ENCODE measurements at places on chromosomes 1 and 21. TPM values are rescaled to one million over a fixed set of nuclear protein-coding genes. Genes with fewer than 3 reads are reported as not detected.

LMX1A gene
- not detected for total RNA-seq

SLC35F3 gene
- 6.1 TPM for total RNA-seq

DHDDS gene
- 35.4 TPM for total RNA-seq

WNT4 gene
- 0.83 TPM for total RNA-seq

MYOG gene
- not detected for total RNA-seq

GBP1 gene
- 6.0 TPM for total RNA-seq

CRABP2 gene
- 142 TPM for total RNA-seq

RNF186 gene
- total RNA-seq: not detected

GBP3 gene
- 17.7 TPM for total RNA-seq

SYPL2 gene
- total RNA-seq: 0.28 TPM

F13B gene
- total RNA-seq: not detected

- H3K4me1 ChIP-seq: peaks cover 11% of the 10 kb centered on the region
- H3K4me3 ChIP-seq: no peak overlapping the region
- H3K27ac ChIP-seq: no peak overlapping the region
- peaks cover 7% of the 10 kb centered on the region for H3K36me3 ChIP-seq
These were observed 41.2 kb downstream of the NME7 start for GRCh38 chr1:169326261-169326955.

DNA sequence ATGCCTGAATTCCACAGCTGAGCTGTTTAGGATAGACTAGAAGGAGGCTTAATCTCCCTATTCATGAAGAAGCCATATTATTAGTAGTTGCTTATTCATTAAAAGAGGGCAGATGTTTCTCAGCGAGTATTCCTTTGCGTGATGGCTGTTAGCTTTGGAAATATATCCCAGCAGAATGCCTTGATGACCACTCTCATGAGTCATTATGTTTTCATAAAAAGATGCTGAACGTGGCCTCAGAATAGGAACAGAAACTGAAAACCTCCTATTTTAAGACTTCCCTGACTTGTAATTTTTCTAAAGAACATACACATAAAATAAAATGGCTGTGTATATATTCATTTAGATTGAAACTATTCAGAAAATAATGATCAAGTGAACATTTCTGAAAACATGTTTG lies 9.6 kb upstream of the PLA2G4A start:
- no peak overlapping the region for H3K27ac ChIP-seq
- H3K36me3 ChIP-seq: no peaks in the 10 kb centered on the region
- no peaks in the 10 kb centered on the region for H3K27me3 ChIP-seq

DNA sequence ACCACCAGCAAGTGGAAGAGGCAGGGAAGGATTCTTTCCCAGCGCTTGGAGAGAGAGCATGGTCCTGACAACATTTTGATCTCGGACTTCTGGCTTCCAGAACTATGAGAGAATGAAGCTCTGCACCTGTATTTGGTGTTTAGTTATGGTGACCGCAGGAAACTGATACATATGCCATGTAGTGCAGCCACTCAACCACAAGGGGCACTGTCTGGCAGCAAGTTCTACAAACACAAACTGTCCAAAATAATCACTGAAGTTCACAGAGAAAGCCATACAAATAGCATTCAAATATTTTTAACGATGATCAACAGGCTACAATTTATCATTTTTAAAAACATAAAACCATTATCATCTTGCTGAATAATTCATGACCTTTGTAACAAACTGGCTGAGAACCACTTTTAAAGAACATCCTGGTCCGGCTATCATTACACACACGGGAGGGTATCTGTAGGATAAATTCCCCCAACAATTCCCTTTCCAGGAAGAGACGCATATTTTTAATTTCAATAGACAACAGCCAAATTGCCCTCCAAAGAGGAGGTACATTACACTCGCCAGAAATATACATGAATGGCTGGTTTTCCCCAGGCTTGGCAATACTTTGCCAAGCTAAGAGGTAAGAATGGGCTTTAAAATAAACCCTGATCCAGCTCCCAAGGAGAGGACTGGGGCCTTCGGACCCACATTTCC lies 9.2 kb upstream of the CBR3 start:
- peaks cover 15% of the 10 kb centered on the region for H3K4me1 ChIP-seq
- DNase-seq: peak; percentile 37
- H3K27ac ChIP-seq: peak overlapping the region; percentile 89
- no peak overlapping the region for H3K4me3 ChIP-seq
- H3K36me3 ChIP-seq: no peaks in the 10 kb centered on the region

GRCh38 chr1:174309490-174309889 lies 138.3 kb upstream of the GPR52 start:
- H3K27ac ChIP-seq: no peak overlapping the region
- no peaks in the 10 kb centered on the region for H3K4me1 ChIP-seq
- H3K4me3 ChIP-seq: no peak overlapping the region
- no peaks in the 10 kb centered on the region for H3K27me3 ChIP-seq

GRCh38 chr21:34845521-34846451 lies 177.0 kb downstream of the CLIC6 start:
- H3K27ac ChIP-seq: peak overlapping the region; percentile 89
- peaks cover 68% of the 10 kb centered on the region for H3K4me1 ChIP-seq
- H3K27me3 ChIP-seq: no peaks in the 10 kb centered on the region
- H3K36me3 ChIP-seq: peaks cover 22% of the 10 kb centered on the region
- H3K4me3 ChIP-seq: peak overlapping the region; percentile 19

DNA sequence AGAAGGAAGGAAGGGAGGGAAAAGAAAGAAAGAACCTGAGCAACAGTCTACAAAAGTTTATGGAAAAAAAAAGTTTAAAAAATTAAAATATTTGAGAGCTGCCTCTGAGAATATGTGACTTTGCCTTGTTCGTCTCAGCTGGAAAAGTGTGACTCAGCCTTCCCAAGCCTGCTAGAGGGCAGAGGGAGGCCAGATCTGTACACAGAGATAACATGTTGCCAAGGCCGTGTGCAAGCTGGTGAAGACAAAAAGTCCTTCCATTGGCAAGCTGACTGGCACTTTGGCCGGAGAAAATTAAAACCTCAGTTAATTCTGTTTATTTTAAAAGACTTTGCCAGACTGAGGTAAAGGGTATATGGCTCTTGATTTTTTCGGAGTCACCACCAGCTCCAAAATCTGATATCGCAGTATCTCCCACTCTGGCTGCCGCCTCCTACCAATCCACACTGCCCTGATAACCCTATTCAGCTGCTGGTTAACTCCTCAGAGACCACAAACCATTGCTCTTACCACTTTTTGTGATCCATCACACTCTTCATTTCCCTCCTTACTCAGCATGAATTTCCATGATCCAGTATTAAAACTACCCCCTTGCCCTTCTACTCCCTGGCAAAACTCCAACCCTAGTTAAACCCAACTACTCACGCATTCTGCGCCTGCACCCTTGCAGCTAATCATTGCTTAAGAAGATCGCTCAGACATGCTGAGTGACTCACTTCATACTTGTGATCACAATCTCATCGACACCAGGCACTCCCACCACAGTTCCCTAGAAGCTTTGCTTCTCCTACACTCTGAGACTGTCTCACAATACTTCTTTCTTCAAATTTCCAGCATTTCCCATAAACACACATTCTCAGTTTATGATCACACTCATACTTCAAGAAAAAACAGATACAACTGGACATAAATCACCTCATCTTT lies 5.7 kb upstream of the PPP1R15B start:
- no peaks in the 10 kb centered on the region for H3K27me3 ChIP-seq
- H3K4me3 ChIP-seq: peak overlapping the region; percentile 51
- H3K27ac ChIP-seq: peak overlapping the region; percentile 98
- peak; percentile 77 for DNase-seq

- H3K27me3 ChIP-seq: no peaks in the 10 kb centered on the region
- H3K4me3 ChIP-seq: no peak overlapping the region
- no peaks in the 10 kb centered on the region for H3K36me3 ChIP-seq
These were observed 61.3 kb downstream of the RAP1GAP start for GRCh38 chr1:21607549-21608529.

DNA sequence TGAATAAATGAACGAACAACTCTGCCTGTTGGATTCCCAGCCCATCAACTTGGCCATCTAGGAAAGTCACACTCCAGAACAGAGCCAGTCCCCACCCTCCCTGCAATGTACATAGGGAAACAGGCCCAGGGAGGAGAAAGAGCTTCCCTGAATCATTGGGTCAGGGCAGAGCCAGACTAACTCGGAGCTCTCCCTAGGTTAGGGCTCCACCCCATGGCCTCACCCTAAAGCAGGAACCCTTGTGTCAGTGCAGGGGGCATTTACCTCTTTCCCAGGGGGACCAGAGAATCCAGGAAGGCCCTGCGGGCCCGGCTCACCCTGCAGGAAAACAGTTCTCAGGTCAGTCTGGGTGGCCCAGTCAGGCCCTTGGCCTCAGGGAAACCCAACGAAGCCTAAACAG lies 11.6 kb downstream of the COL9A2 start:
- H3K4me3 ChIP-seq: peak overlapping the region; percentile 25
- peaks cover 30% of the 10 kb centered on the region for H3K4me1 ChIP-seq
- DNase-seq: peak; percentile 78
- no peaks in the 10 kb centered on the region for H3K36me3 ChIP-seq

DNA sequence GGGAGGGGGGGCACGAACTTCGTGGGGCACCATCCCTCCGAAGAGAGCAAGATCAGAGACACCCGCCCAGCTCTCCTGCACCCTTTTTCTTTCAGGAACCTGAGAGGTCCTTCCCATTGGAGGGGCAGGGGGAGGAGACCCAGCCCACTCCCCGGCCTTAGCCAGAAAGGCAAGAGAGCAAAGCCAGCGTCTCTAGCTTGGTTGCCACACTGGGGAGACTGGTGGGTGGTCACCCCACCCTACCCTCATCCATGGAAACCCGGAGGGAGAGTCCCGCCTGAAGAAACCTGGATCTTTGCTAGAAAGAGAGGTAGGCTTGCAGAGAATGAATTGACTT lies 246 bp downstream of the ATP2B4 start:
- H3K4me3 ChIP-seq: peak overlapping the region; percentile 72
- H3K36me3 ChIP-seq: no peaks in the 10 kb centered on the region
- H3K27ac ChIP-seq: peak overlapping the region; percentile 62
- peak; percentile 43 for DNase-seq
- H3K27me3 ChIP-seq: no peaks in the 10 kb centered on the region
- H3K4me1 ChIP-seq: peaks cover 45% of the 10 kb centered on the region

DNA sequence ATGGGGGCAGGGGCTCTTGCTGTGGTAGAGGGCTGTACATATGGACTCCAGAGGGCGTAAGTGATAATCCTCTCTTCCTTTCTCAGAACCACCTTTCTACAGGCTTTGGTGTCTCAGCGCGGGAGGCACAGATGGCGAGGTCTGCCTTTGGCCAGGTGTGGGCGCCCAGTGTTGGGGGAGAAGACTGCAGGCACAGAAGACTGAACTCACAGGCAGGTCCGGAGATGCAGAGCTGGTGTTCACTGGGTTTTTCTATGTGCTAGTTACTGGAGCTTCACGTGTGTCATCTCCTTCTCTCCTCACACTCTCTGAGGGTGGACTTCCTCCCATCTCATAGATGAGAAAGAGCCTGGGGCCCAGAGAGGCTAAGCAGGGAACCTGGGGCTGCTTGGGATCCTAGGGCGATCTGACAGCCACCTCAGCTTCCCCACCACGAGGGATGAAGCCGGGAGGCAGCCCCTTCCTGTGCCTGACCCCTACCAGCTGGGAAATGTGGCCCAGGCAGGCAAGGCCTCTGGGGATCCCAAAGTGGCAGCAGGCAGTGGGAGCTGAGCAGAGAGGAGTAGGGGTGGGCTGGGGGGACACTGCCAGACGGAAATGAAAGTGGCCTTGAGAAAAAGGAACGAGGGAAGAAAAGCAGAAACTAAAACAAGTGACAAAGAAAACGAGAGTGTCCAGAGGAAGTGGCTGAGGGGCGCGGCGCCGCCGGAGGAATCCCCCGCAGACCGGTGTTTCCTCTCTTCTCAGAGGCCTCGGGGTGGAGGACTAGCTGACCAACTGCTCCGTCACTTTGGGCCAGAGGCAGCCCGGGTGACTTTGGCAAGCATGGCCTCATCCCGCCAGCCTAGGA lies 191.6 kb downstream of the HIVEP3 start:
- DNase-seq: no peak
- H3K27me3 ChIP-seq: no peaks in the 10 kb centered on the region
- H3K36me3 ChIP-seq: no peaks in the 10 kb centered on the region
- no peaks in the 10 kb centered on the region for H3K4me1 ChIP-seq

GRCh38 chr1:203289281-203289981 lies 15.9 kb upstream of the BTG2 start:
- H3K4me3 ChIP-seq: no peak overlapping the region
- no peak for DNase-seq
- no peak overlapping the region for H3K27ac ChIP-seq
- no peaks in the 10 kb centered on the region for H3K36me3 ChIP-seq
- no peaks in the 10 kb centered on the region for H3K4me1 ChIP-seq
- peaks cover 23% of the 10 kb centered on the region for H3K27me3 ChIP-seq

- no peaks in the 10 kb centered on the region for H3K36me3 ChIP-seq
- no peak overlapping the region for H3K27ac ChIP-seq
- no peak for DNase-seq
- H3K27me3 ChIP-seq: no peaks in the 10 kb centered on the region
These were observed 36.7 kb upstream of the IGSF3 start for GRCh38 chr1:116704278-116704677.

- H3K4me1 ChIP-seq: no peaks in the 10 kb centered on the region
- no peak for DNase-seq
- no peak overlapping the region for H3K27ac ChIP-seq
- H3K36me3 ChIP-seq: no peaks in the 10 kb centered on the region
- H3K4me3 ChIP-seq: no peak overlapping the region
- no peaks in the 10 kb centered on the region for H3K27me3 ChIP-seq
These were observed 270.2 kb downstream of the TBX15 start for GRCh38 chr1:118717893-118718292.

GRCh38 chr1:248751635-248752034 lies 3.9 kb downstream of the LYPD8 start:
- no peak overlapping the region for H3K4me3 ChIP-seq
- H3K27me3 ChIP-seq: no peaks in the 10 kb centered on the region
- no peak for DNase-seq
- H3K36me3 ChIP-seq: no peaks in the 10 kb centered on the region
- no peak overlapping the region for H3K27ac ChIP-seq

DNA sequence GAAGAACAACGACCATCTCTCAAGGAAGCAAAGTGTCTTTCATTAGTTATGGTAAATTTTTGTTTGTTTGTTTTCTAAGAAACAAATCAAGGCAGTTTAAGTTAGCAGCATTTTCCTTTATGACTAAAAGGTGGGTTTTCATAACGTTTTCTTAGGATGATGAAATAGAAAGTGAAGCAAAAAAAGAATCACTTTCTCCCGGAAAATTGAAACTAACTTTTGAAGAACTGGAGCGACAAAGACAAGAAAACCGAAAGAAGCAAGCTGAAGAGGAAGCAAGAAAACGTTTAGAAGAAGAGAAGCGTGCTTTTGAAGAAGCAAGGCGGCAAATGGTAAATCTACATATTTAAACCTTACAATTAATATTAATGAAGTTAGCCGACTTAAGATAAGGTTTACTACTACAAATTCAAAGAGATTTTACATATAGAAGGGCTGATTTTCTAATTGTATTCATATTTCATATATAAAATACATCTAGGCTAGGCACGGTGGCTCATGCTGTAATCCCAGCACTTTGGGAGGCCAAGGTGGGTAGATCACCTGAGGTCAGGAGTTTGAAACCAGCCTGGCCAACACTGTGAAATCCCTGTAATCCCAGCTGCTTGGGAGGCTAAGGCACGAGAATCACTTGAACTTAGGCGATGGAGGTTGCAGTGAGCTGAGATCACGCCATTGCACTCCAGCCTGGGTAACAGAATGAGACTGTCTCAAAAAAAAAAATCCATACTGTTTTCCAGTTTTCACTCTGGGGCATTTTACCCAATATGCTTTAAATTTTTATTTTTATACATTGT lies 38.3 kb downstream of the NEXN start:
- no peak for DNase-seq
- H3K27ac ChIP-seq: no peak overlapping the region
- no peaks in the 10 kb centered on the region for H3K4me1 ChIP-seq
- no peaks in the 10 kb centered on the region for H3K27me3 ChIP-seq
- no peaks in the 10 kb centered on the region for H3K36me3 ChIP-seq

All from PC-9 (cell line).